RPMI7951 (cell line): ENCODE measurements at places on chromosomes 13 and 19.

GRCh38 chr13:47178090-47178950 lies 281.5 kb upstream of the HTR2A start:
- DNase-seq = no peak

DNA sequence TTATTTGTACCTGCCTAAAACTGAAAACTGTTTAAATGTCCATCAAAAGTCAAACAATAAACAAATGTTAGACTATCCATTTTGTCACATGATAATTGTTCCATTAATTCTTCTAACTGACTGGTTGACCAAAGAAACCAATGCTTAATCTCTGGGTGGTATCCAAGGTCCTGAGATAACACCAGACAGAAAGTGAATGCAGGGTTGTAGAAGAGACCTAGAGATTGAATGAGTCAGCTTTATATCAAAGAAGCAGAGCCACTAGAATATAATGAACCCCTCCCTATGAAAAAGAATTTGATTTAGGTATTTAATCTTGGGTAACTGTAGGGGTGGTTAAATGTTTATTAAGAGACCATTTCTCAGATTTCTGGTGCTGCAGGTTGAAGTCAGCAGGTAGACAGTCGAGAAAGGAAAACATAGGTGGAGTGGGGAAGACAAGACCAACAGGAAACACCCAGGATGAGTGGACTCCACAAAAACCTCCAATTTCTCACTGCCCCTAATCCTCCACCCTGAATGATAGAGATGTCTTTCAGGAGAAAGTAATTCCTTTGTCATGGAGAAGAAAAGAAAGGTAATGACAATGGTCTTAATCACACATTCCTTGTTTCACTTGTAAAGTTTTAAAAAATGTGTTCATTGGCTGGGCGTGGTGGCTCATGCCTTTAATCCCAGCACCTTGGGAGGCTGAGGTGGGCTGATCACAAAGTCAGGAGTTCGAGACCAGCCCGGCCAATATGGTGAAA lies 536.4 kb downstream of the IRS2 start:
- DNase-seq = no peak

DNA sequence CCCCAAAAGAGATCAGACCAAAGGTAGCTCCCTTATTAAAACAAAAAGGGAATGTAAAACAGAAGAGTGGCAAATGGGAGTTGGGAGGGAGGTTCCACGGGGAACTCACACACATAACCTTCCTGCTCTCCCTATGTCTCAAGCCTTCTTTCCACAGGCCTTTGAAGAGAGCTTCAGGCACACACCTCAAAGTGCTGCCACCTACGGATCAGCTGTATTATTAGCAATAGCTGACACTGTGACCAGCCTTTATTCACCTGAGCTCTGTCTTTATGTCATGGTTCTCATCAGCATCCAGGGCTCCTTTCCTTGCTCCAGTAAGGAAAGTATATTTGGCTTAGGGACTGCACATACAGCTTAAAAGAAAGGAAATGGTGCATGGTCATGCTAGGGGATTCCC lies 11.3 kb downstream of the ZNF571 start:
- no peak for DNase-seq

DNA sequence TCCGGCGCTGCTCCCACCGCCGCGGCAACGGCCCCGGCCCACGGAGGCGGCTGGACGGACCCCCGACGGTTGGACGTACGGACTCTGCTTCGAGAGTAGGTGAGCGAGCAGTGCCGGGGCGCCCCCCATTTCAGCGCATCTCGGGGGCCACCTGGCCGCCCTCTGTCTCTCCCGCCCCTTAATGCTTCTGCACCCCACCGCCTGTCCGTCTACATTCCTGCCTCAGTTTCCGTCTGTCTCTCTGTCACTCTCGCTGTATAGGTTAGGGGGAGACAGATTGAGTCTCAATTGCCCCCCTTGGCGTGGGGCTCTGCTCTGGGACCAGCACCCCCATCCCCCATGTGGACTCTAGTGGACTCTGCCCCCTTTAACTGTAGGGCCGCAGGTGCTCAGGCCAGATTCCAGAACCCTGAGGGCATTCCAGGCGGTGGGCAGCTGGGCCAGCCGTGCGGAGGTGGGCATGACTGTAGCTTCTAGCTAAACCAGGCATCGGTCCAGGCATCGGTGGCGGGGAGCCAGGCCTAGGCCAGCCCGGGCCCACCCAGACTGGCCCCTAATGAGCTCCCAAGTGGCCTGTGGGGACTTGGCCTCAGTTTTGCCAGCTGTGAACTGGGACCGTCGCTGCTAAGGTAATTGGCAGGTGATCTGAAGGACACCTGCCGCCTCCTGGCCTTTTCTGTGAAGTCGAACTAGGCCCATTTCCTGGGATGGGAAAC lies 373 bp downstream of the TNFAIP8L1 start:
- peak; percentile 47 for DNase-seq

DNA sequence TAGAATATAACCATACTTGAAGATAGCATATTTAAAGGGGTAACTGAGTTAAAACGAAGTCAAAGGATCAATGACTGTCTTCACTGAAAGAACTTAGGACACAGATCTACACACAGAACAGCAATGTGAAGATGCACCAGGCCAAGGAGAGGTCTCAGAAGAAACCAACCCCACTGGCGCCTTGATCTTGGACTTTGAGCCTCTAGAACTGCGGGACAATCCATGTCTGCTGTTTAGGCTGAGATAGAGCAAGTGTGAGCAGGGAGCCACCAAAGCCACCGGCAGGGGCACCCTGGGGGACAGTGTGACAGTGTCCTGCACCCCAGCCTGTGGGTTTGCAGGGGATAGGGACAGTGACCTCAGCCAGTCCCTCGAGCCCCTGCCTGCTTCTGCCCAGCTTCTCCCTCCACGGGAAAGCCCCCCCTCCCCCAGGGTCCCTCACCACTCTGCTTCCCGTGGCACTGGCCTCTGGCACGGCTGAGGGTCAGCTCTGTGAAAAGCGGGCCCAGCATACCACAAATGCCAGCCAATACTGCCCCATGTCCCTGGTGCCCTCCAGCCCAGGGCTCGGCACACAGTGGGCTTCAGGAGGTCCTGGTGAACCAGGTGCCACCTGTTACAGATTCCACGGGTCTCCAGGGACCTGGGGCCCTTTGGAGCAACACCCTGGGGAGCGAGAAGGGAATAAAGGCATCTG lies 40.8 kb downstream of the KLF2 start:
- DNase-seq = no peak

DNA sequence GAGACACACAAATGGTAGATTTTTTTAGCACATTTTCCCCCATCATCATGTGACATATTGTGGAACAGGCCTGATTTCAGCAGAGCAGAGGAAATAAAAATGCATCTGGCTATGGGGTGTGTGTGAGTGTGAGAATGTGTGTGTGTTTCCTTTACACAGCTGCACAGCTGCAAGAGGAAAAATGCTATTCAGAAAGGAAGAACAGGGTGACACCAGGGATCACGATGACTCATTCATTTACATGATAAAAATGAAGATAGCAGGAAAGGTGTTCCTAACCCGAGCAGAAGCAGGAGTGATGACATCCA lies 469.5 kb upstream of the TSHZ3 start:
- DNase-seq = no peak

DNA sequence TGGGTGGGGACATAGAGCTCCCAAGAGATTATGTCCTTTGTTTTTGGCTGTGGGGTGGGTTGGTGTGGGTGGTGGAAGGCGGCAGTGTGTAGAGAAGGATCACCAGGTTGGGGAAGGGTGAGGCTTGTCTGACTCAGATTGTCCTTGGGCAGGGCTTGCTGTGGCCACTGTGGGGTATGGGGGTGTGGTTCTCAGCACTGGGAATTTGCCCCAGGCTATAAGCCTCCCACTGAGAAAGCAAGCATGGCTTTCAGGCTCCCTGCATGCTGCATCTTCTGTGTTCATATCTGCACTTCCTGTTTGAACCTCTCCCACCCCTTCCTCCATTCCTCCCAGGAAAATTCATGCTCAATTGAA lies 34.9 kb downstream of the DNAJC15 start:
- DNase-seq = peak; percentile 98

GRCh38 chr19:47511681-47512080 lies 3.2 kb downstream of the NAPA start:
- no peak for DNase-seq

GRCh38 chr13:83827338-83827737 lies 54.9 kb downstream of the SLITRK1 start:
- DNase-seq = no peak

- no peak for DNase-seq
These were observed at the start of gene SPINT2 for GRCh38 chr19:38264486-38265212. Gene SPINT2 (plus strand): TSS chr19:38264573. CDS start chr19:38264893, 320 bp downstream.

- DNase-seq = peak; percentile 32
These were observed 883 bp downstream of the ZNF441 start for GRCh38 chr19:11767633-11768133.

GRCh38 chr13:19838865-19839275 lies 24.6 kb downstream of the ZMYM5 start:
- no peak for DNase-seq

GRCh38 chr13:88718781-88719180 lies 1047.6 kb downstream of the SLITRK5 start:
- no peak for DNase-seq

DNA sequence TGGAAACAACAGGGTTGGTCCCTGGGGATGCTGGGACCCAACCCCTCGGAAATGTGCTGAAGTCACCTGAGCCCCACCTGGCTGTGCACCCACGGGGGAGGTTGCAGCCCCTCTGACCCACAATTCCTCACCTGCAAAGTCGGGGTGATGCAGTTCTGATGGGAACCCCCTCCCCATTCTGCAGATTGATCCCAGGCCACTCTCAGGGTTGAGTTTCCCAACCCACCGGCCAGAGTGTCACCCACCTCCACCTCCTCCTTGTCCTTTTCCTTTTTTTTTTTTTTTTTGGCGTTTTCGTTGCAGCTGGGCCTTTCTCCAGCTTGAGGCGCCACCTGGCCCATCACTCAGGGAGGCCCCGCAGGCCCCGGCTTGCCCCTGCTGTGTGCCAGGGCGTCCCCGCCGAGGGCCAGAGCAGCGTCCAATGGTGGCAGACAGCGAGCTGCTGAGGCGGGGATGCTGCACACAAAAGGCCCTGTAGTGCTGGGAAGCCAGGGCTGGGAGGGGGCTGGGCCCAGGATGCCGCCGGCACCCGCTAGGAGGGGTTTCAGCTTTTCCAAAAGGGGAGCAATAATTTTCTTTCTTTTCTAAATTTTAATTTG lies 4.6 kb downstream of the PIK3R2 start:
- DNase-seq = no peak

DNA sequence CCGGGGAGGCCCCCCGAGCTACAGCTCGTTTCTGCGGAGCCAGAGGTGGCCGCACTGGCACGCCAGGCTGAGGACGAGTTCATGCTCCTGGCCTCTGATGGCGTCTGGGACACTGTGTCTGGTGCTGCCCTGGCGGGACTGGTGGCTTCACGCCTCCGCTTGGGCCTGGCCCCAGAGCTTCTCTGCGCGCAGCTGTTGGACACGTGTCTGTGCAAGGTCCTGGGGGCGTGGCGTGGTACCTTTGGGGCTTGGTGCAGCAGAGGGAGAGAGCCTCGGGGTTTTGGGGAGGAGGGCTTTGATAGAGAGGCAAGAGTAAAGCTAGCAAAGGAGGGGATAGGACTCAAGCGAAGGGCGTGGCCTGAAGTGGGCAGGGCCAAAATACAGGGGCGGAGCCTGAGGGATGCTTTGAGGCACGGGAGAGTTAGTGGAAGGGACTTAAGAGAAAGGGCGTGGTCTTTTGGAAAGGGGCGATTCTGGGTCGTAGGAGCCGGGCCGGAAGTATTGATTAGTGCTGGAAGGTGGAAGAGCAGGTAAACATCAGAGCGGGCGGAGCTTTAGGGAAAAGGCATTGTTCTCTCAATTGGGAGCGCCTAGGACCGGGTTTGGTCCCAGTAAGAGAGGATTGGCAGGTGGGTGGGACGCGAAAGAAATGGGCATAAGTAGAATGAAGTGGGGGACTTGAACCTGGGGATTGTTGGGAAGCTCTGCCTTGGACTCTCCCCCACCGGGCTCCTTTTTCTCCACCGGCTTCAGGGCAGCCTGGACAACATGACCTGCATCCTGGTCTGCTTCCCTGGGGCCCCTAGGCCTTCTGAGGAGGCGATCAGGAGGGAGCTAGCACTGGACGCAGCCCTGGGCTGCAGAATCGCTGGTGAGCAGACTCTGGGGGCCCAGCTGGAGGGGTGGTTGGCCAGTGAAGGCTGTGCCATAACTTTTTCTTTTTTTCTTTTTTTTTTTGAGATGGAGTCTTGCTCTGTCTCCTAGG lies 1.2 kb downstream of the PPM1N start:
- peak; percentile 52 for DNase-seq

GRCh38 chr13:46297361-46297811 lies 85.7 kb downstream of the LRRC63 start:
- DNase-seq = no peak

DNA sequence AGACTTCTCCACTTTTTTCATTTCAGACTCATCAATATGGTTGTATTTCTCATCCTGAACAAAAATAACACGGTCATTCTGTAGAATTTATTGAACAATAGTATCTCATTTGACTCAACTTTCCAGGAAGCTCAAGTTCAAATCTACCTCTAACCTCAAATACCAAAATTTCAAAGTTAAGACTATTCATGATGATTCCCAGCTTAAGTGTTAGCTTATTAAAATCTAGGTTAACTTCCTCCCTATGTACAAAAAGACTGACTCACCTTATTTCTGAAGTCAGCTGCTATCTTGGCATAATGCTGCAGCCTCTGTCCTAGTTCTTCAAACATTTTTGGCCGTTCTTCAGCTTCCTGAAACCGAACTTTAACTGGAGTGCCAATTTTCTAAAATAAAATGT lies 23.2 kb downstream of the HSPH1 start:
- no peak for DNase-seq

DNA sequence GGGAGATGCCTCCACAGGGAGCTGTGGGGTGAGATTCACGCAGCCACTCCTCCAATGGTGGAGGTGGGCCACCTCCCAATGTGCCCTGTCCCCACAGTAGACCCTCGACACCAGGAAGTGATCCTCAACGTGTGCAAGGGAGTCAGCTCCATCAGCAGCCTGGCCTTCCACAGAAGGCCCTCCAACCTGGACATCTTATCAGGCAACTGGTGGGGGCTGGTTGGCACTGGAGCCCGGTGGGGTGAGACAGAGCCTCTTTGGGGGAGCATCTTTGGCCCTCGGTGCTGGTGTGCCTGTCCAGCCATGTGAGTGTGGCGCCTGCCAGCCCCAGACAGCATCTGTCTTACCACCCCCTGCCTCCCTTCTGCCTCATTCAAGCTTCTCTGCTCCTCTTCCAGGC lies 19.7 kb upstream of the RNF17 start:
- DNase-seq = no peak

GRCh38 chr13:57784633-57785032 lies 153.1 kb downstream of the PCDH17 start:
- DNase-seq = no peak

GRCh38 chr19:6832412-6832811 lies 55.0 kb upstream of the ADGRE1 start:
- no peak for DNase-seq

GRCh38 chr19:43674183-43674582 lies 4.2 kb upstream of the PLAUR start:
- no peak for DNase-seq

DNA sequence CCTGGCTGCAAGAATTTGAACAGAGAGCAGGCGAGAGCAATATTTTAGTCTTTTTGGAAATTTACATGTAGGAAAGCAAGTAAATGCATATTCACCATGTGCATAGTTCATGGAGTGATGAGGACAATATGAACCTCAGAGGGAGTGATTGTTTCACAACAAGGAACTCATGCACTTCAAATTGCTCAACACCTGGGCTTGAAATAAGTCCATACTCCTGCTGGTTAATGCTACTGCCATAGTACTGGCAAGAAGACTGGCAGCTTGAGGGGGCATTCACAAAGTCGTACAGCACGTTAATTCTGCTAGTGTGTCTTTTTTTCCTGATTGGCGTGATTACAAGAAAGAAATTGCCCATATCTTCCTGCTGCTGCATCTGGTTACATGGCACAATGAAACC lies 267.6 kb downstream of the PCDH17 start:
- no peak for DNase-seq

GRCh38 chr13:84430446-84430845 lies 548.2 kb upstream of the SLITRK1 start:
- DNase-seq = peak; percentile 14
